ENCODE measurements at places on chromosomes 7 and 10.
A peak's percentile ranks its signal among the peaks of the same experiment; 100 is the strongest.

DNA sequence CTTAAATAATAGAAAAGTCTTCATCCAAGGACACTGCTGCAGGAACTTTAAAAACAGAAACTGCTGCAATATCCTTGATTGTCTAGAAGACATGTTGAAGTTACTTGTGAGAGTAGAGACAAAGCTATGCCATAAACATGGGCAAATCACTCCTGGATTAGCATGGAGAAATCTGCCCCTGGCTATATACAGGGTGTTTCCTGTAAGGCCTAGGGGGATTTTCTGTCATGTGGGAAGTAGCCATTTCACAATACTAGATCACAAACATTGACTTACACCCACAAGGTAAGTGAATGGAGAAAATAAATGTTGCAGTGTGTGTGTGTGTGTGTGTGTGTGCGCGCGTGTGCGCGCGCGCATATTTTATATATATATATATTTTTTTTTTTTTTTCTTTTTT is 35.2 kb upstream of the PDK4 start:
- DNase-seq = no peak

- peak; percentile 18 for DNase-seq
These were observed 3.3 kb upstream of the ABRAXAS2 start for GRCh38 chr10:124798364-124798763.

- no peak for DNase-seq
These were observed 20.5 kb upstream of the DNAJB12 start for GRCh38 chr10:72375173-72375572.

DNA sequence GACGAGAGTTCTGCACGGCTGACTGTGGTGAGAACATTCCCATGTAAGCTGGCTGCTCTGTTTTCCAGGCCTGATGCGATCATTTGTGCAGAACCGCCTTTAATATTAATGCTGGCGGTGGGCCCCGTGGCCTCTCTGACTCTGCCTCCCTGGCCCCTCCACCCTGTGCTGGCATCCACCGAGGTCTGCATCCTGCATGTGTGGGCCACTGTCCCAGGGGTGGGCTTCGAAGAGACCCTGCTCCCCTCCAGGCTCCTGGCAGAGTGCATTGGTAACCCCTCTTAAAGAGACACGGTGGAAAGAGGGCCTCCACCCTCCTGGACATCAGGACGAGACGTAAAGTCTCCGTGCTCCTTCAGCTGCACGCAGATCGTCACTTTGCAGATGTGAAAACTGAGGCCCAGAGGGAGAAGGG is 67.3 kb upstream of the FAM20C start:
- no peak for DNase-seq

GRCh38 chr7:151694828-151695580 is 175.3 kb upstream of the RHEB start:
- DNase-seq = peak; percentile 31

GRCh38 chr10:47261121-47261520 is 38.9 kb upstream of the GDF10 start:
- no peak for DNase-seq

- no peak for DNase-seq
These were observed 18.5 kb downstream of the PRKCQ start for GRCh38 chr10:6561552-6561951.

- DNase-seq = no peak
These were observed 43.9 kb upstream of the GPR158 start for GRCh38 chr10:25130906-25131305.

GRCh38 chr10:24208661-24209431 is at the start of gene KIAA1217:
KIAA1217 (plus strand) TSS chr10:24209138; CDS start chr10:24209194, 56 bp downstream.
- DNase-seq = no peak

GRCh38 chr7:50863053-50863452 is 80.4 kb upstream of the GRB10 start:
- no peak for DNase-seq

DNA sequence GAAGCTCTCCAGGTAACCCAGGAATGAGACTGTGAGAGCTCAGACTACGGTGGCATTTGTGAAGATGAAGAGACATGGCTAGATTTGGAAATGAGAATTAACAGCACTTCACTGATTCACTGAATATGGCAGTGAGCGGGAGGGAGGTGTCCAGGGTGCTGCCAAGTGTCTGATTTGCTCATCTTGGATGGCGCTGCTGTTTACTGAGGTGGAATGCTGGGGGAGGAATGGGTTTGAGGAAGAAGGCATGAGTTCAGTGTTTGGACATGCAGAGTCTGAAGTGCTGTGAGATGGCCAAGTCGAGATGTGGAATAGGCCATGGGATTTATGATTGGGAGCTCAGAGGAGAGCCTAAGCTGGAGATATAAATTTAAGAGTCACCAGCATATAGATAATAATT is 437.1 kb upstream of the NPVF start:
- no peak for DNase-seq

GRCh38 chr10:79277579-79278269 is 69.5 kb upstream of the PPIF start:
- no peak for DNase-seq

DNA sequence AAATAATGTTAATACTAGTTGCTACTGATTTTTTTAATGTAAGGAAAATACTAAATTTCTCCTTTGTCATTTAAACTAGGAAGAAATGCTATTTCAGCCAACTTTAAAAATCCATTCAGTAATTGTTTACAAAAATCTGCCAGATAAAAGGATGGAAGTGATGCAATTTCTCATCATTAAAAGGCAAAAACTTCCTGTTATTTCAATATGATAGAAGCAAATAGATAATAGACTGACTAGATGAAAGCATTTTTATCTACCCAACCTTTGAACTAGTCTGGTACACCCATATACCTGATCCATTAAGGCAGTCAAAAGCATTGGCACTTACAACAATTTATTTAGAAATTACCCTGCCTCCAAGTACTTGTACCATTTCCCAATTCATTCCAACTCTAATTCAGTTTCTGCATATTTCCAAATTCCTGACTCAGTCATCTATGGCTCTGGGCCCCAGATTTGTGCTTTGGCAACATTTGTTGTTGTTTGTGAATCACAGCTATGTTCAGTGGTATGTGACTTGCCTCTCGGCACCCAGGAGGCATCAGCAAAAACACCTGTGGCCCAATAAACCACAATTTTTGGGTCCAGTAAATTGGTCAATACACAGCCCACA is 482.6 kb upstream of the SEMA3A start:
- DNase-seq = no peak

- no peak for DNase-seq
These were observed 45.4 kb downstream of the CTTNBP2 start for GRCh38 chr7:117827862-117828261.

GRCh38 chr10:69820817-69821216 is 19.1 kb downstream of the COL13A1 start:
- DNase-seq = no peak

DNA sequence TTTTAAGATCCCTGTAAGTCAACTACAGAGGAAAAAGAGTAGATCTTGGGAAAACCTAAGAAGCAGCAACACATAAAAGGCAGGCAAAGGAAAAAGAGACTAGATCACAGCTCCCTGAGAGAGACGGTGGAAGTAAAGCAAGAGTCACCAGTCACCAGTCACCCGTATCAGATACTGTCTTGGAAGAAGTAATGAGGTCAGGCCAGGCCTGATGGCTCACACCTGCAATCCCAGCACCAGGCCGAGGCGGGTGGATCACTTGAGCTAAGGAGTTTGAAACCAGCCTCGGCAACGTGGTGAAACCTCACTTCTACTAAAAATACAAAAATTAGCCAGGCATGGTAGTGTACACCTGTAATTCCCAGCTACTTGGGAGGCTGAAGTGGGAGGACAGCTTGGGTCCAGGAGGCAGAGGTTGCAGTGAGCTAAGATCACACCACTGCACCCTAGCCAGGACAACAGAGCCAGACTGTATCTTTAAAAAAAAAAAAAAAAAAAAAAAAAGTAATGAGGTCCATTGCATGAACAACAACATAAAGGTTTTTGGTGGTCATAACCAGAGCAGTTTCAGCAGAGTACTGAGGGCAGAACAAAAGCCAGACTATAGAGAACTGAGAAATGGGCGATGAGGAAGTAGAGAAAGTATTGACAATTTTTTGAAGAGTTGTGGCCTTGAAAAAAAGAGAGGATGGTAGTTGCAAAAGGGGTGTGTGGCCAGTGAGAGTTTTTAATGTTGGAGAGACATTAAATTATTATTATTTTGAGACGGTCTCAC is 16.9 kb downstream of the ZNF713 start:
- DNase-seq = no peak

DNA sequence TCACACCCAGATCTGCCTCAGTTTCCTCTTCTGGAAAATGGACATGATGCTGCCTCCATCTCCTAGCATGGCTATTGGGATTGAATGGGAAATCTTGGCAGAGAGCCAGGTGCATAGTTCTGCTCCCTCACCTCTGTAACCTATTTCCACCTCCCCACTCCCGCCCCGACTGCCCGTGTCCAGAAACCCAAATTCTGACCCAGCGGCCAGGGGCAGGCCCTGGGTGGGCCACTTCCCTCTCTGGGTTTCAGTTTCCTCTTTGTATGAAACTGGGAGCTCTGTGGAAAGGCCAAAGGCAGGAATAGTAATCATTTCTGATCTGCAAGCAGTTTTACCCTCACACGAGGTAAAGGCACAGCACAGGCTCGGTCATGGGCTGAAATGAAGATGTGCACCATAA is 74.1 kb upstream of the DUSP5 start:
- DNase-seq = no peak

All from NCI-H146 (cell line).